ENCODE measurements at places on chromosomes 12 and 14.

- DNase-seq, result no peak
These were observed 247.4 kb downstream of the SYT10 start for GRCh38 chr12:33192226-33192625.

DNA sequence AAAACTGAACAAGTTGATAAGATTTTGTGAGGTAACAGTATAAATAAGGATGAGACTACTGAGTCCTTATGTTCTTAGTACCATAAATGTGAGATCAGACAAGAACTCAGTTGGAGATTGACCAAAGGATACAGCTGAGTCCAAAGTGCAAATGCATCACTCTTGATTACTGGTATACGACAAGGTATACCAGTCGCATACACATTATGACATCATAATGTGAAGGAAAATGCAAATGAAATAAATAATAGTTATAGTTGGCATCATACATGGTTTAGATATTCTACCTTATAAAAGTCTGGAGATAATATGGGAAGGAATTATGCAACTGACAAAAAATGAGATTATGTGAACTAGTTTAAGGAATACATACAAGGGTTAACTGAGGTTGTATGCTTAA is 476.3 kb upstream of the STXBP6 start:
- no peak for DNase-seq

DNA sequence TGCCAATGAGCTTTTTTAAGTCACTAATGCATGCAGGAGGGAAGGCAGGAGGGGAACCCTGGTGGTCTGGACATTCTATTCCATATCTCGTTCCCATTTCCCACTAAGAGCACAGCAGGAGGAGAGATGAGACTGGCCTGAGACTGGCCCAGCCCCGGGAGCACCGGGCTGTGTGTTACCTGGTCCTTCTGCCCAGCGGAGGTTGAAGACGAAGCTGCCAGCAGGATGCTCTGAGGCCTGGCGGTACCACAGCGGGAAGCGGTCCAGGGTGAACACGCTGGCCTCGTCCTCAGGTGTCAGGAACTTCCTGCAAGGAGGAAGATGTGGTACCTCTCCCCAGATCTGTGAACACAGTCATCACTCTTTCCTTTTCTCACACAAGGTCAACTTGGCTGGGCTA is 23.9 kb downstream of the LRTM2 start:
- DNase-seq, result no peak

DNA sequence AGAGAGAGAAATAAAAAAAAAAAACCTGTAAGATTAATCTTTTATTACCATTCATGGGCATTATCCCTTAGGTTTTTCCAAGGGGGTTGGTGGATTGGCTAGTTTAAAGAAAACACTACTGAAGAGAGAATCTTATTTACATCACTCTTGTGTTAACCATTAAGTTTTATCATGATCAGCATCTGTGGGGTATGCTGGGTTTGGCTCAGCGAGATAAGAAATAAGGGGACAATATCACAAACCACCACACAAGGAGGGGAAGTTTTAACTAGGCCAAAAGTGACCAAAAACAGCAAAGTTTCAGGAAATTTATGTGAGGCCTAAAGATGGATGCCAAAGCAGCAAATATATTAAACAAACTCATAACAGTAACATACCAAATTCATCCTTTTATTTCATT is 548.6 kb downstream of the SLC16A7 start:
- DNase-seq, result no peak

DNA sequence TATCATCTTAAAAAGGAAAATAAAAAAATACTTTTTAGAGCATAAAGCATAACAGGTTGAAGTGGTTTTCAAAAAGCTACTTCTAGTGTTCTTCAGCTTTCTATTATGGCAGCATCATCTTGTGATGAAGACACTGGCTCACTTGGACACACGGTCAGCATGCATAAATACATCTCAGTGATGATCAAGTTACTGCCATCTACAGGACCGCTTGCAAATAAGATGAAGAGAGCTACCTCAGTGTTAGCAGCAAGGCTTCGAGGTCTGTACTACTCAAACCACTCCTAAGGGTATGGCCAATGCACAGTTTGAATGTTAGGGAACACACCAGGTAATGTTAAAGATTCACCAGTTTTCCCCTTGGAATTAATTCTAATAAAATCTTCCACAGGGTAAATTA is 58.8 kb downstream of the GALC start:
- DNase-seq, result no peak

DNA sequence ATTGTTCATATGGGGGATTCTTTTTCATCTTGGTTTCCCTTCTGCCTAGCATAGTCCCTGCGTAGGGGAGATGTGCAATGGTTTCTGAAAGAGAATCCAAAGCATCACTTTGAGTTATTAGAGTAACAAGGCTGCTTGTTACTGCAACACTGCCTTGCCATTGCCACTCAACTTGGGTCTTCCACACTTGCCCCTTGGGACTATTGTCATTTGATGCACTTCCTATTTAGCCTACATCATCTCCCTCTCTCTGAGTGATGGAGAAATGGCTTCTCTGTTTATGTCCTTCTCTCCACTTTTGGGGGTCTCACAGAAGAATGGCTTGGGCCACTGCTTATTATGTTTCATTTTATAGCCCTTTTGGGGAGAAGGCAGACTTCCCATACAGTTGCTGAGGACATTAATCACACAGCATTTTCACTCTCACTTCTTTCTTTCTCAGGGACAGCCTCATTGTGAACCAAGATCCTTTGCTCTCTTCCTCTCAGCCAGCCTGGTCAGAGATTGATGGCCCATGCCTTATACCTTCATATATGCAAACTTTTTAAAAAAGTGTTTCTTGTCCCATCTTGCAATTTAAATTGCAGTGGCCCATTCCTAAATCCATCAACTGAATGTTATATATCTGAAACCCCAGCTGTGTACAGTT is 50.8 kb upstream of the POC1B start:
- DNase-seq, result no peak

DNA sequence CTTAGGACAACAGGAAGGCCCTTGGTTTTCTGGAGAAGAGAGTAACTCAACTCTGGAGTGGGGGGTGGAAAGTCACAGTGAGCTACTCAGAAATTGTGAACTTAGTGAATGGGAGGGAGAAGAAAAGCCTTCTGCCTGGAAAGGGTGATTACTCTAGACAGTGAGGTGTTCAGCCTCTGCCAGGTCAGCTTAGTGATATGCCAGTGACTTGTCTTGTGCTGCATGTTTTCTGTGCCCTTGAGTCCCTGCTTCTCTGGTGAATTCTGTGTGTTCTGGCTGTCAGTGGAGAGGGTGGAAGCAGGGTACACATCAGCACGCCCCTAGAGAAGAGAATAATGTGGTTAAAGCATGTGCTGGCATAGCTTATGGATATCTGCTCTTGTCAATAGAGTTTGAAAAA is 13.4 kb downstream of the ATP23 start:
- DNase-seq, result no peak

DNA sequence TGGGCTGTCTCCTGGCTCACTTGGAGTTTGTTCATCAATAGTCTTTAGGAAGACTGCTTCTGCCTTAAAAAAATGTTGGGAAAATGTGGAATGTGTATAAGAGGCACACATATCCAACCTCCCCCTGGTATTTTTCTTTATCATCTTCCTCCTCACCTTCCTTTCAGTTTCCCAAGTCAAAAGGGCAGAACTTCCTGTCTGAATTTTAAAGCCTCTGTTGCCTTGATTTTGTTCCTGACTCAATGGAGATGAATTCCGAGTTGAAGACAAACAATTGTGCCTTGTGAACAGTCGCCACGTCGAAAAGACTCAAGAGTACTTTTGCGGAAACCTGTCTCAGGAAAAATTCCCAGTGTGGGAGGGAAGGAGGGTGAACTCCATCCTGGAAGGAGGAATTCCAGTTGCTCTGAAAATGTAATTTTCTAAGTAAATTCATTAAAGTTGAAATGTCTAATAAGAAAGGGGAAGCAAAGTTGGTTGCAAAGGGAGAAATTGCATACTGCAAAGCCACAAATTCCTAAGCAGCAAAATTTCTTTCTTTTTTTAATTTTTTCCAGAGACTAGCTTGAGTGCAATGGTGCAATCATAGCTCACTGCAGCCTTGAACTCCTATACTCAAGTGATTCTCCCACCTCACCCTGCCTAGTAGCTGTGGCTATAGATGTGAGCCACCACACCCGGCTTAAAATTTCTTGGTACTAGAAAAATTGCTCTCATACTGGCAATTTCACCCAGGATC is 50.2 kb upstream of the ELK3 start:
- no peak for DNase-seq

GRCh38 chr12:6180268-6181051 is 19.7 kb upstream of the CD9 start:
- no peak for DNase-seq

GRCh38 chr14:31172084-31172483 is 35.5 kb downstream of the HECTD1 start:
- DNase-seq, result no peak

DNA sequence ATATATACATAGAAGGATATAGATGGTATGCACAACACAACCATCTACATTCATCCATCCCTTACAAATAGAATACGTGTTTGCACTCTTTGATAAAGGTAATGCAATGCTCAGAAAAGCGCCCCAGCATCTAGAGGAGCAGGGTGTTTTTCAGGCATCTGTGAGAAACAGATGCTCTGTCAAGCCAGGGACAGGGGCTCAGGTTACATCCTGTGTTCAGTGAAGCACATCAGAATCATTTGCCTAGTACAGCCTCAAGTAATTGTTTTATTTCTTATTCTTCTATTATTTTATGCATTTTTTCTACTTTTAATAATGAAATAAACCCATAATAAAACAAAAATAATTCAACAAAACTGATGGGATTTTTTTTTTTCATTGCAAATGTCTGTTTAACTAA is 50.5 kb upstream of the HIF1A start:
- no peak for DNase-seq

GRCh38 chr12:119682639-119683252 is 14.8 kb downstream of the PRKAB1 start:
- no peak for DNase-seq

- no peak for DNase-seq
These were observed 187.0 kb downstream of the SPTSSA start for GRCh38 chr14:34275078-34275477.

DNA sequence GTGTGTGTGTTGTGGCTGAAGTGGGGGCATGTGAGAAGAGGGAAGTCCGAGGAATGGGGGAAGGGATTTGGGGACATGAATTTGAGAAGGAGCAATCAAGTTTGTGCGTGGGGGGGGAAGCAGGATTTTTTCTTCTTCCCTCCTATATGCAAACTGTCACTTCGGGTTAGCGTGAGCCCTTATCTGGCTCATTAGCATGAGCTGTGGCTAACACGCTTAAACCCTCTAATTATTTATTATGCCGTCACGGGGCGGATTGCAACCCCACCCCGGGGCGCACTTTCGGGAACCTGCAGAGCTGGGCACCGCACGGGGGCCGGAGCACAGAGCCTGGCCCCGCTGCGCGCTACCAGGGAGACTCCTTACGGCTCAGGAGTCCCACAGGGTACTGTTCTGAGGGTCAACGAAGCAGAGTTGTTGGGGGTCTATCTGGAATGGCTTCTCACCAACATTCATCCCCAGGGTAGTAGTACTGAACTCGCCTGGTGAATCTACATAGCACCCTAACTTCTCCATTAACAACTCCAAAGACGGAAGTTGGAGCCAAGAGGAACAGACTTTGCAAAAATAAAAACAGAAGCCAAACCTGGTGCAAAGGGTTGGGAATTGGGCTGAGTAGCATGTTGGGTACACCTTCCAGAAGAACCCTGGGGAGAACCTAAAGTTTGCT is 6.4 kb upstream of the ASCL1 start:
- no peak for DNase-seq

DNA sequence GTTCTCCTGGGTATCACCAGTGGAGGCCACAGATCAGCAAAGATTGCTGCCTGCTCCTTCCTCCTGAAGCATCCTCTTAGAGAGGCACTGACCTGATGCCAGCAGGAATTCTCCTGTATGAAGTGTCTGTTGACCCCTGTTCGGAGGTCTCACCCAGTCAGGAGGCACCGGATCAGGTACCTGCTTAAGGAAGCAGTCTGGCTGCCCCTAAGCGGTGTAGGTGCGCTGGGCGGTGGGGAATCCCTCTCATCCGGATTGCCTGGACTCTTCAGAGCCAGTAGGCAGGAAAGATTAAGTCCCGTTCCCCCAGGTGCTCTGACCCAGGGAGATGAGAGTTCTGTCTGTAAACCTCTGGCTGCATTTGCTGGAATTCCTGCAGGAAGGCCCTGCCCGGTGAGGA is 455.2 kb downstream of the CCDC91 start:
- DNase-seq, result no peak

DNA sequence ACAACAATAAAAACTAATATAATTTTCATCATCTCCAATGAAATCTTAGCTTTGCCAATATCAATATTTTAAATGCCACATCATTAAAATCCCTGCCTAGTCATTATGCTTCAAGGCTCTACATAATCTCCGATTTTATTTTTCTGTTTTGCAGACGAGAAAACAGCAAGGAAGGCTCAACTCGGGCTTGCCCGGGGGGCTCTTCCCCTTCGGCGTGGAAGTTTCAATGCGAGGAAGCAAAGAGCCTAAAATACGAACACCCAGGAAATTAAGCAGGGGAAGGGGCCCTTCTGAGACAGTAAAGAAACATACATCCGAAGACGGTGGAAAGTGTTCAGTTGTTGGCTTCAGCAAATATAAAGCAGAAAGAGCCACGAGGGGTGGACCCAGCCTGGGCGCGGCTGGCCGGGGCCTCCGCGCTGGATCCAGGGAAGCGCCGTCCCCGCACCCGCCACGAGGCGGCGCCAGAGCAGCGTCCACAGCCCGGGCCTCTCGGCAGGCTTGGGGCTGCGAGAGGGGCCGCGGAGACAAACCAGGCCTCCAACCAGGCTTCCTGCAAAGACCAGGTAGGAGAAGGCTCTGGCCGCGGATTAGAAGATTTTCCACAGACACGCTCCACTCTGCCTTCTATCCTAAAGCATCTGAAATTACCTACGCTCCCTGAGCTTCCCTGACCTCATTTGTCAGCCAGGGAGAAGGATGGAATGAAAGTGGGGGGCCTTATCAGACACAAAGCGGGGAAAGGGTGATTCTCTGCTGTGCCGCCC is 77.2 kb downstream of the SERPINA3 start:
- peak; percentile 35 for DNase-seq

- no peak for DNase-seq
These were observed 778 bp downstream of the DNM1L start for GRCh38 chr12:32679920-32680237.

- no peak for DNase-seq
These were observed 12.6 kb downstream of the RAPGEF3 start for GRCh38 chr12:47746073-47746472.

- no peak for DNase-seq
These were observed 77.6 kb downstream of the ZFP36L1 start for GRCh38 chr14:68714991-68715924.

GRCh38 chr14:22554498-22555383 is 34.3 kb downstream of the DAD1 start:
- no peak for DNase-seq

- DNase-seq, result no peak
These were observed 237.2 kb downstream of the TTC8 start for GRCh38 chr14:89061696-89062095.

DNA sequence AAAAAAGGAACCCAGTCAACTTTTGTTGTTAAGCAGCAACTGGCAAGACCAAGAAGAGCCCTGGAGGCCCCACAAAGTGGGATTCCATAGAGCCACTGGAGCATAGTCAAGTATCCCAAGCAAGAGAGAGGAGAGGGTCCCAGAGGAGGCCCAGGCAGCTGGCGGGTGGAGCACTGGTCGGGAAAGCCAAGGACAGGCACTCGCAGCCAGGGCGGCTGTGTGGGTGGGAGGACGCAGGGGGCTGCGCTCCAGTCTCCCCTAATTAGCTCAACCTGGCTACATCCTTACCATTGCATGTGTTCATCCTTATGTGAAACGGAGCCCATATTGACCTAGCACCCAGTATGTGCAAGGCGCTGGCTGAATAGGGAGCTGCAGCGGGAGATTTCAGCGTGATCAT is 18.3 kb upstream of the ZFP36L1 start:
- DNase-seq, result no peak
